ENCODE measurements at places on chromosomes 7 and 10. TPM values are rescaled to one million over a fixed set of nuclear protein-coding genes. Genes with fewer than 3 reads are reported as not detected.

- DNase-seq, result no peak
These were observed 44.7 kb downstream of the EBF3 start for GRCh38 chr10:129919358-129919757.

GRCh38 chr10:113089551-113089950, 139.5 kb downstream of the TCF7L2 start:
- no peak for DNase-seq

DNA sequence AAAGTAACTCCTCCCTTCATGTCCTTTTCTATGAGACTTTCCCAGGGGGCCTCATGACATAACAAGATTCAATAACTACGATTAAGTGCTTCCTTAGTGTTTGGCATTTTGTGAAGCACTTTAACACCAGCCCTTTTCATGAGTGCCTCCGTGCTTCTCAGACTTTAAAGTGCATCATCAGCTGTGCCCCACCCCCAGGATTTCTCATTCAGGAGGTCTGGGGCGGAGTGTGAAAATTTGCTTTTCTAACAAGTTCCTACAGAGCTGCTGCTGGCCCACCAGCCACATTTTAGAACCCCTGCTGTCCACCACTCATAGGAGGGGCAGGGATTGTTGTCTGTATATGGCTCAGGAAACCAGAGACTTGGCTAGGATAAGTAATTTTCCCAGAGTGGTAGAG, 445.3 kb downstream of the LRMDA start:
- no peak for DNase-seq

GRCh38 chr7:139661903-139662302, 115.9 kb downstream of the HIPK2 start:
- no peak for DNase-seq

MICALL2 gene
- 162 TPM for total RNA-seq

DNA sequence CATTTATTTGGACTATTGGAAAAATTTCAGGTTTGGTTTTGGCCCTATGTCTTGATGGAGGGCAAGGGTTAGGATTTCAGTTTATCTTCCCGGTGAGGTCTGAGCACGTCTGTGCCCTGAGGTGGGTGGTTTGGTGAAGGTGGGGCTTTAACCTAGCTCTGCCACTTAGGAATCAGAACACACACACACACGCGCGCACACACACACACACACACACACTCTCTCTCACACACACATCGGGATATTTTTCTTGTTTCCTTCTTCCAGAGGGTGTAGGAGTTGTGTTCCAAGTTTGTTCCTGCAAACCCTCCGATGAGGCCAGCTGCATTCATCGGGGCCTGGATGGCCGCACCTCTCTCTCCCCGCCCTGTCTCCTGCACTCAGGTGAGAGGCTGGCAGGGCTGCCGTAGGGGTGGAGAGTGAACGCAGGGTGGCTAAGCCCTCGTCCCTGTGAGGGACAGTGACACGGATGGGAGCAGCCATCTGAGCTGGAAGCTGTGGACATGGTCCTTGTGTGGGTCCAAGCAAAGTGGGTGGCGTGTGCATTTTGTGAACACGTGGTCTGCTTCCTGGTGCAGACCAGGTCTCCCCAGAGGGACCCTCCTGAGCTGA, 34.2 kb downstream of the CHST12 start:
- DNase-seq, result no peak

DNA sequence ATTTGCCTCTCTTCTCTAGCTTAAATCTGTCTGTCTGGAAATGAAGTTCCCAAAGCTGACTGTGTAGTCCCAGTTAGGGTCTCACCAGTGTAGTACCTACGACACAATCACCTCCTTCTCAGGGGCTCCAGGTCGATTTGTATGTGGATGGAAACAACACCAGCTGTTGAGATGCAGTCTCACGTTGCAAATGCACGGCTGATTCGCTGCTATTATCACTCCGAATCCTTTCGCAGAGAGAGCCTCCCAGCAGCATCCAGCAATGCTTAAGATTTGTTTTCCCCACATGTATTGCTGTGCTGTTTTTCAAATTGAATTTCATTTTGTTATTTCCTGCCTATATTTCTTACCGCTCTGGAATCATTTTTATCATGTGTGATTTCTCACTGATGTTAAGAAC, 16.3 kb downstream of the VSTM4 start:
- DNase-seq, result no peak

DNA sequence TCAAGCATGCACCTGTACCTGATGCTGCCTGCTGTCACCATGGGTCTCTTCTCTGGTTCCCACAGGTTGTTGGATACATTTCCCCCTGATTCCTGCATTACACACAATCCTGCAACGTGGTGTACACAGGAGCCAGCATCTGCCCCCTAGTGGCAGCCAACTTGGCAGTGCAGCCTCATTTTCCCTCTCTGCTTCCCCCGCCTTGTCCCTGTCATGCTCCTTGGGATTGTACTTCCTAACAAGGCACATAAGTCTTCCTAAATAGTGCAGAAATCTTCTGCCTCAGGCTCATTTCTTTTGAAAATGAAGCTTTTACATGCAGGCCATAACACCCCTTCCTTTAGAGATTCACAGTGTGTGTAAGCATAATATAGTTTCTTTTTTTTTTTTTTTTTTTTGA, 387.5 kb downstream of the CCSER2 start:
- DNase-seq, result peak; percentile 34

SLC29A3 gene
- total RNA-seq, result 5.9 TPM

GRCh38 chr10:108894402-108895301, 1028.7 kb downstream of the XPNPEP1 start:
- no peak for DNase-seq

- DNase-seq, result no peak
These were observed 12.0 kb downstream of the FXYD4 start for GRCh38 chr10:43383204-43383971.

DNA sequence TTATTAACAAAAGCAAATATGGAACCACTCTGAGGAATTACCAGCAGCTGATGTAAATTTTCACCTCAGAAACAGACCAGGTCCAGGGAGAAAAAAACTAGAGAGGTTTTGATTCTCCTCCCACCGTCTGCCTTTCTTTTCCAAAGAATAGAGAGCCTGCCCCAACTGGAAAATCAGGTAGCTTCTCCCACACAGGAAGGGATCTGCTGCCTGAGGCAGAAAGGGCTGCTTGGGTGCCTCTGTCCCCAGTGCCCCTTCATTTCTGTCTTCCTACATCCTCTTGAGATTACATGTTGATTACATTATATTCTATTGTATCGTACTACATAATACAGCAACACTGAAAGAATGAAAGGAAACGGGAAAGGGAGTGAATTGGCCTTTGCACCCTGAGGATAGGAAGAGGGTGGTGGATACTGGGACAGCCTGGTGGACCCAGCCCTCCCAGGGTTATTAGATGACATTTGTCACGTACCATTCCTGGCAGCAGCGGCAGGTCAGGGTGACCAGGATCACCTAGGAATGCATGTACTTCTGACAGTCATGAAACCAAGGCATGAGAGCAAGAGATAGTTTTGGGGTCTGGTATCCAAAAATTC, 8.9 kb downstream of the ST8SIA6 start:
- no peak for DNase-seq
